ENCODE measurements at places on chromosomes 16 and 17. TPM values are rescaled to one million over a fixed set of nuclear protein-coding genes. Genes with fewer than 3 reads are reported as not detected.

KRTAP9-2 gene
- not detected for total RNA-seq

P2RX5 gene
- 0.99 TPM for total RNA-seq

CD300E gene
- not detected for total RNA-seq

DCAF7 gene
- total RNA-seq, result 13.9 TPM

HSF5 gene
- under 0.01 TPM for total RNA-seq
